Effector CD8-positive, alpha-beta T cell (primary cell): ENCODE measurements at places on chromosomes 7 and 10.

GRCh38 chr10:106499448-106499847 is 665.1 kb downstream of the SORCS1 start:
- DNase-seq: no peak

DNA sequence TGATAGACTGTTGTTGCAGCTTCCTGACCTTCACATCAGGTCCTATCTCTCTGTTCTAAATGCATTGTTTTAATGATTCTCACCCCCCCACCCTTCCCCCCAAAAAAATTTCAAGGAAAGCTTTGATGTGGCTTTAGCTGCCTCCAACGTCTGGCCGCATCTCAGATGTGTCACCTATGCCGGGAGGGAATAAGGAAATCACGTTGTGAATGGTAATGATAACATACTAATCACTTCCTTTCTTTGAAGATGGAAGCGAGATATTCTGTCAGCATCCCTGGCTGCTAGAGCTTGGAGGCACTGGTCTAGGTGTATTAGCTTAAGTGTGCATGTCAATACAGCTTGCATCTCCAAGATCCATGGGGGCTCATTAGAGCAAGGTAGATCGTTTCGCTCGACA is 89.6 kb downstream of the VTI1A start:
- DNase-seq: no peak

DNA sequence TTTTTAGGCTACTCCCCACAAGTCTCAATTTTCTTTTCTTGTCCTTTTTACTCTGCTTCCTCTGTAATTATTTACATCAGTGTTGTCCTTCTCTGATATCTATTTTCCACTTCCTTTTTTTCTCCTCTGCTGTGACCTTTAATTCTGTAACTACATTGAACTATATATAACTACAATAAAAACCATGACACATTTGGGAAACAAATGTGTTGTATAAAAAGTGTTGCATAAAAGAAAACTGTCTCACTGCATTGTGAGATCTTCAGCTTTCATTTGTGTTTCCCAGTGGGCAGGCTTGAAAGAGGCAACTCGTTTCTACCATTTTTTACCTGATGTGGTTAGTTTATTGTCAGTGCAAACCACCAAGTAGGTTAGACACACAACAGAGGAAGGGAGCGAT is 483.9 kb upstream of the NRP1 start:
- no peak for DNase-seq

DNA sequence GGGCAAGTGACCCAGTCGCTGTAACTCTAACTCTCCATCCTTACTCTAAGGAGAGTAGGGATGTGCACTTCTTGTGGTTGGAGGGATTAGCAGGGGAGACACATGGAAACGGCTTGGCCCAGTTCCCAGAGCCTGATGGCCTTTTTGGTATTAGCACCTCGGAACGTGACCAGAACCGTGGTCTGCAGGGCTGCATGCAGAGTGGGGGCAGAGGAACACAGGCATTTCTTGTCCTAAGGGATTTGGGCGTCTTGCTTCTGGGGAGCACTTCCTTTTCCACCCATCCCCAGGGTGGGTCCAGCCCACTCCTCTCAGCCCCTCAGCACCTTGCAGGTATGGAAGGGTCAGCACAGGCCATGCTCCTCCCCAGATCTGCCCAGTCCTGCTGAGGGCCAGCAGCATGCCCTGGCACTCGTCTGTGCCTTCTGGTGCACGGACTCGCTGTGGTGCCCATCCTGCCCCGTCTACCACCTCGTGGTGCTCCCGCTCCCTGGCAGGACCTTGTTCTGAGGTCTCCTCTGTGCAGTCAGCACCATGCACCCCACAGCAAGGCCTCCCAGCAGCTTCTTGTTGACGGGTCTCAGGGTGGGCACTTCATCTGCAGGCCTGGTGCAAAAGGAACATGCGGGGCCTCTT is 109.6 kb downstream of the ACTR3B start:
- no peak for DNase-seq

- no peak for DNase-seq
Measured at GRCh38 chr7:28140979-28141378, 39.6 kb downstream of the JAZF1 start.

DNA sequence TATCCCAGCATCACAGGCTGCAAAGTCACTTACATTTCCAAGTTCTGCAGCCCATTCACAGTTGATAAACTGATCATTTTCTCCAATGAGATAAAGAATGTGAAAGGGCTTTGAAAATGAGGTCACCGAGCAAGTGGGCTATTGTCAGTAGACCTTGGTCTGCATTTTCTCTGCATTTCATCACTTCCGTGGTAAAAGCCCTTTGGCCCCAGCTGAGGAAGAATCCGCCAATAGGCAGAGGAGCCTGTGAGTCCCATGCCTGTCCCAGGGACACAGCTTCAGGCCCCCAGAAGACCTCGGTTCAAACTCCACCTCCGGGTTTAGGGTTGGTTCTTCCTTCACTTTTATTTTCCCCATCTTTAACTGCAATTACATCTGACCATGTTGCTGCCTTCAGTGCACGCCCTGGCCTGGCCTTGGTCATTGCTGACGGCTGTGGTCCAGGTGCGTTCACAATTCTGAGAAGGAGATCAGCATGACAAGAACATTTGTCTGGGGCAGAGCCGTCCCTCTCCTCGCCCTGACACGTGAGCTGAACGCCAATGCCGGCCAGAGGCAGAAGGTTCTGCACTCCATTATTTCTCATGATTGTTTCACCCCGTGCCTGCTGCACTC is 292.5 kb downstream of the TCERG1L start:
- DNase-seq: no peak

- no peak for DNase-seq
Measured at GRCh38 chr10:16820421-16820820, 3.2 kb upstream of the RSU1 start.

DNA sequence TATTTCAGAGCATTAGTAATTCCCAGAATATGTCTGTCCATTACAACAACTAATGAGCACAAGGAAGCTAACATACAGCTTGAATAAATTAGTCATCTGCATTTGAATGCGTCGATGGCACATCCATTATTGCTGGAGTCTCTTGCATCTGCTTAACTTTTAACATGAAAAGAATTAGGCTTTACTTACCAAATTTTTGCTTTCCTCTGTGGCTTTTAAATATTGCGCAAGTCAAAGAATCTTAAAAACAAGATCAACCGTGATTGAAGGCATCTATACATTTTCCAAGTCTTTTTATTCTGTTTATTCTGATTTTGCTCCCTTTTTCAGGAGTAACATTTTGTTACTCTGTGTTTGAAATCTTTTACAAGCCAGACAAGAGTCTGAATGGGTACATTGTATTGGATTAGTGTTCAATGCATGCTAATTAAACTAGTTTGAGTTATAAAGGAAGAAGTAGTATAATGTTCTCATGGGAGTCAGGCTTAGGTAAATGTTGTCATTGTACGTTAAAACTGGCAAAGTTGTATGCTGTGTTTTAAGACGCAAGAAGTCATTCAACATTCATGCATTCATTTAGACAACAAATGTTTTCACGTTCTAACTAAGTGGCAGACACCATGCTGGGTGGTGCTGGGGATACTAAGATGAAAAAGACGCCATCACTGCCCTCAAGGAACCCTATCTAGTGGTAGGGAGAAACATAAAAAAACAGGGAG is 4.0 kb upstream of the CACNB2 start:
- DNase-seq: no peak

- DNase-seq: no peak
Measured at GRCh38 chr10:33376976-33377657, 42.6 kb upstream of the NRP1 start.

DNA sequence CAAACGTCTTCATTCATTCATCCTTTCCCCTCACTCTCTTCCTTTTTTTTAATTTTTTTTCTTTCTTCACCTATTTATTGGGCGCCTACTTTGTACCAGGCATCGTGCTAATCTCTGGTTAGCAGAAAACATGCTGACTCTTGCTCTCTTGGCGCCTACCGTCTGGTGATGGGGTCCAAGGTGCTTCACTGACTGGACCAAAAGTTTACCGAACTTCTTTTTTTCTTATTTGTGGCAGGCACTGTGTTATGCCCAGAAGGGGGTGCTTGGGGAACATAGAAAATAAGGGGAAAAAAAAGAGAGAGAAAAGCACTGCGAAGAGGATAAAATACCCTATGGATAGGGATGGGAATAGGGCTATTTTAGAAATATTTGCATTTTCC is 505 bp upstream of the FAM204A start:
- DNase-seq: no peak

GRCh38 chr10:27710014-27710413 is 35.6 kb downstream of the MKX start:
- DNase-seq: no peak

DNA sequence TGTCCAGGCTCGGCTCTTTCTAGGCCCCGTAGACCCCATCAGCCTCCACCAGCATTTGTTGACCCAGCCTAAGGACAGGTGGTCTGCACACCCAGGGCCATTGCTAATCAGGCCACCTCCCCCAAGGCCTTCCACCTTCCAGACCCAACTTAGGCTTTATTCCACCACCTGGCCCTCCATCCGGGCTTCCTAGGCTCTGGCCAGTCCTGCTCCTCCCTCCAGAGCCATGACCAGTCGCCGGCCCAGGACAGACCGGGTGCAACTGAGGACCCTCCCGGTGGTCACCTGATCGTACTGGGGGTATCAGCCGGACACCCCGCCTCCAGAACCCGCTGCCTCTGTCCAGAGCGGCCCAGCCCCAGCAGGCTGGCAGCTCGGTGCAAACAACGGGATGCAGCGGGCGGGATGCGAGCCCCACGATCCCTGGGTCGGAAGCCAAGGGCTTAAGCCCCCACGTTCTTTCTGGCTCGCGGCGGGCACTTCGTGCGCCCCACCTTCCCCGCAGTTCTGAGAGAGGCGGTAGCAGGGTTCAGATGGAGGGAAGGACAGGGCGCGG is 545 bp downstream of the NACAD start:
- DNase-seq: no peak

DNA sequence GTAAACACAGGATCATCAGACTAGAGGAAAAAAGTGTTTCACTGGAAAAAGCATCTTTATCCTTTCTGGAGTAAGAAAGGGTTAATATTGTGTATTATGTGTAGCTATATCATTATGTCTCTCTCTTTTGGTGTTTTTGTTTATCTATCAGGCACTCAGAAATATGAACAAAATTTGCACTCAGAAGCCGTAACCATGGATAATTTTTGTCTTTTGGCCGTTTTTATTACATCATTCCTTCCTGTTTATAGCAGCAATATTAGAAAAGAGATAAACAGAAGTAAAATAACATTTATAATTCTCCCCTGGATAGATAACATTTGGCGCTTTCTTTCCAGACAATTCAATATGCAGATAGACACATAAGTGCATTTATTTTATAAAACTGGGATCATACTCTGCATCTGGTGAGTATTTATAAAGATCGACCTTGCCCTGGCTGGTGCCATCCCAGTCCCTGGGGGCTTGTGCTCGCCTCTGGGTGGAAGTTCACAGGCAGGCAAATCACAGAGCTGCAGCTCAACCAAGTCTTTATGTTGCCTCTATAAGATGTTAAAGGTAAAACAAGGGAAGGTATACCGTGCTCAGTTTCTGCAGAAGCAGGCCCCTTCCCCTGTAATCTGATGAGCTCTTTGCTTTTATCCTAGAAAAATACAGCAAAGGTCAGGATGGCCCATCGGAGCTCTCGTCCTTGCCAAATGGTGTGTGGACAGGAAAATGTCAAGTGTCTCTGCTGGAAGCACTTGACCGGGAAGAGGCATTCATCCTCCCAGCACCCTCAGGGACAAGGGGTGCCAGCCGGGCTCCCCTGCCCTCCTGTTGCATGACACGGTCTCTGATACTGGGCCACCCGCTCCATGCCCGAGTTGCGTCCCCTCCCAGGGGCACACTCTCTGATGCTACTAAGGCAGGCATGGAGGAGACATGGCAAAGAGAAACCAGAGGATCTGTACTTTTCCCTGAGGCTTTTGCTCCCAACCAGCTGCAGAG is 43.9 kb downstream of the PYROXD2 start:
- DNase-seq: no peak

DNA sequence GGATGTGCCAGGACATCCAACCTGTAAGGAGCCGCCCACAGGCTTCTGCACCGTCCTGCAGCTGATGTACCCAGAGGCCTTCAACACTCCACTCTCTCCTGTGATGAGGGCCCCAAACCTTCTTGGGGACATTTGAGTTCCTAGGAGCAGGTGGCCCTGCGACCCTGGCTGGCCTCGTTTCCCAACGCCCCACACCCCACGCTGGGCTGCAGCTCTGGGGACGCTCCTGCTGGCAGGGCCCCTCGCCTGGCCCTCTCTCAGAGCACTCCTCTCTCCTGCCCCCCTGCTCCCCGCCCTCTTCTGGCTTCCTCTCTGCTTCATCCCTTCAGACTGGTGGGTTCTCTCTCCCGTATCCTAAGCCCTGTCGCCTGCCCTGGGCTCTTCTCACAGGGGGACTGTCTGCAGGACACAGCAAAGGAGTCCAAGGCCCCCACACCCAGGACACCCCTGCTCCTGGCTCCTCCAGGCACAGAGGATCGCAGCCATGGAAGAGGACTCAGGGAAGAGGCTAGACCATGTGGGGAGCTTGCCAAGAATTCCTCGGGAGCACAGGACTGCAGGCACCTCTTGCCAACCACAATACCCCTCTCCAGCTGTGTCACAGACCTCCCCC is 541.4 kb downstream of the TCERG1L start:
- no peak for DNase-seq

GRCh38 chr10:132443983-132444876 is 47.2 kb downstream of the PWWP2B start:
- DNase-seq: no peak

DNA sequence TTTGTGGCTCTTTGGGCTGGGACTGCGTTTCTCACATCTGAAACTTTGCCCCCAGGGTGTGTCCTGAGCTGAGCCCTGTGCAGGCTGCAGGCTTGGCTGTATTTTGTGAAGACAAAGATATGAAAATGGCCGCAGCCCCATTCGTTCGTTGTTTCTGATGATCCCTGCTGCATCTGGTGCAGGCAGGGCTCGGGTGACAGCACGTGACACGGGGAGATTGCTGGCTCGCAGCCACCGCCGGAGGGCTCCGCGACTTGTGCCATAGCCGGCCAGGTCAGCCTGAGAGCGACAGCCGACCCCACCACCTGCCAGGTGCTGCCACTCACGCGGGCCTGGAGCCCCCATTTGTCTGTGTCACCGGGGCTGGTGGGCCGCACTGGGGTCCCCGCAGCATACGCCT is 81.3 kb downstream of the ZRANB1 start:
- DNase-seq: no peak

DNA sequence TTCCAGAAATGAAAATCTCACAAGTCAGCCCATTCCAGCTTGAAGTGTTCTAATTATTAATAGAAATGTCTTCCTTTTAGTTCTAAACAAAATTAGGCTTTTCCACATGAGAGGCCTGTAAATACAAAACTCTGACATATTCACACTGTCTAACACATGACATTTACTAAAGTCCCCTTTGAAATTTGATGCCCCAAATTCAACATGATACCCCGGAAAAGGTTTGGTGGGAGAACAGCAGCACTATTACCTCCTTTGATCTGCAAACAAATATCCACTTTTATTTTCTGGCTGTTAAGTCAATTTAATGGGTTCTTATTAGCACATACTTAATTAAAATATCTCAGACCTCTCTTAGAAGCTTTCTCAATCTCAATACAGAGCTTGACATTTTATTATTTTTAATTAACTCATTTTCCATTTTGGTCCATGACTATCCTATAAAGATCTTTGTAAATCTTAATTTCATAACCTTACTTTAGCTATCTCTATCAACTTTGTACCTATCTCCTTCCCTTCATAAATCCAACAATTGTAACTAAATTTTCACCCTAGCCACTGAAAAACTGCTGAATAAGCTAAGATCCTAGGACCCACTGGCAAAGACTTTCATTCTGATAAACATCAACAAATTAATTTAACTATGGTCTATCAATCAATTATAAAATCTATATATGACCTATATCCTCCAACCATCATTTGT is 63.2 kb downstream of the USP6NL start:
- DNase-seq: no peak

GRCh38 chr7:135842446-135843179 is 94.0 kb upstream of the FAM180A start:
- DNase-seq: no peak
